ENCODE measurements at places on chromosomes 1 and 21.
A peak's percentile ranks its signal among the peaks of the same experiment; 100 is the strongest.

GRCh38 chr1:21638531-21639341, 30.4 kb downstream of the RAP1GAP start:
- no peak for DNase-seq

GRCh38 chr1:22662986-22663408, 10.0 kb downstream of the C1QB start:
- DNase-seq: no peak

DNA sequence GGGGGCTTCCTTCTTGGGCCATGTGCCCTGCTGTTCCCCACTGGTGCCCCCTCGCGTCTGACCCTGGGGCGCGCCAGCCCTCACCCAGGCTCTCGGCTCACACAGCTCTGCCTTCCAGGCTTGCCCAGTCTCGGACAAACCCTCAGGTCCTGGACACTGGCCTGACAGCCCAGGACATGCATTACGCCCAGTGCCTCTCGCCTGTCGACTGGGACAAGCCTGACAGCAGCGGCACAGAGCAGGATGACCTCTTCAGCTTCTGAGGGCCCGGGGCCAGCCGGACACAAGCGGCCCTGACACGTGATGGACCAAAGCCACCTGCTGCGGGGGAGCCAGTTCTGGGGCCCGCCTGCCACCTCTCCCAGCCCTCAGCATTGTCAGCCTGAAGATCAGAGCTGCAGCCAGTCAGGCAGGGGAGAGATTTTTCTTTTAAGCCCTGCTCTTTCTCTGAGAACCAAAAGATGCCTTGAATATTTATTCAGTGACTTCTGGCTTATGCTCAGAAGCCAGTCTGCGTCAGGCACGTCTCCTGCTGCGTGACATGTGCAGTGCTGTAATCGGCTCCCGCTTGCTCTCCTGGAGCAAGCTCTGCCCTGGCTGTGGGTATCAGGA, 23.4 kb downstream of the LDLRAP1 start:
- no peak for DNase-seq

DNA sequence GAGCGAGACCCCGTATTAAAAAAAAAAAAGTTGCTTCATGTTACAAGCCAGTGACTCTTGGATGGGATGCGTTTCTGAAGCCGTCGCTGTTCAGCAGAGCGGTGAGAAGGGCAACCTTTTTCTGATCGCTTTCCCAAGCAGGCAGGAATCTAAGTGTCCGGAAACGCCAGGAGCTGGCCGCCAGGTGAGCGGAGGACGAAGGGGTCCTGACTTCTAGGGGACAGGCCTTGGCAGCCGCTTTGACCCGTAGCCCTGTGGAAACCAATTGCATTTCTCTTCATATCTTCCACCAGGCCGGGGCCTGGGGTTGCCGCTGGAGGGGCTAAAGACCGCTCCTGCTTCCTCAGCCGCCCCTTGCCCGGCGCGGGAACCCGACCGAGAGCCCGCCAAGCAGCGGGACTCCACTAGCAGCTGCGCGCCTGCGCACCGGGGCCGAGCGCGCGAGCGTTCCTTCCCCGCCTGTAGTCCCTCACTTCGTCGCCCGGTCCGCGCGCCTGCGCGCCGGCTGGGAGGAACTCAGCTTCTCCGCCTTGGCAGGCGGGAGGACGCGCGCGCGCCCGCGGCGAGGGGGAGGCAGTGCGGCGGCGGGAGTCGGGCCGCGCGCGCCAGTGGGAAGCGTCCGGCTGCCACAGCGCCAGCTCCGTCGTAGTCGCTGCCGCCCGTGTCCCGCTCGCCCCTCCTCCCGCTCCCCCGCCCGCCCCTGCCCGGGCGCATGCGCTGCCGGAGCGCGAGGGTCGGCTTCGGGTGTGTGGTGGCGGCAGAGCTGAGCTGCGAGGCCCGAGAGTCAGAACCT, at the start of gene SPEN:
SPEN (plus strand) TSS at position 608 of the 793 bp plus-strand sequence. CDS start 361 bp downstream, outside the sequence.
- DNase-seq: peak; percentile 100

DNA sequence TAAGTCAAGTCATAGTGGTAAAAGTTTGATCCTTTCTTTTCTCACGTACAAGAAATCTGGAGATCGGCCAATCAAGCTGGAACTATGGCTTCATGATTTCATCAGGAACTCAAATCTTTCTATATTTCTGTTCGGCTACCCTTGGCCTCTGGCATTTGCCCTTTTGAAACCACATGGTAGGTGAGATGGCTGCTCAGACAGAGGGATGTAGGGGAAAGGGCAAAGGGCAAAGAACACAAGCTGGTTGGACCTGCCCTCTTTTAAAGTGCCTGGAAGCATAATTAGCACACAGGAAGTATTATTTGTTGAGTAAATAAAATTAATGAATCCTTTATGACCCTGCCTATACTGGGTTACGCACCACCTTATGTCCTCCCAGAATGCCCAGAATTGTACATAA, 11.5 kb upstream of the RGS1 start:
- DNase-seq: no peak

DNA sequence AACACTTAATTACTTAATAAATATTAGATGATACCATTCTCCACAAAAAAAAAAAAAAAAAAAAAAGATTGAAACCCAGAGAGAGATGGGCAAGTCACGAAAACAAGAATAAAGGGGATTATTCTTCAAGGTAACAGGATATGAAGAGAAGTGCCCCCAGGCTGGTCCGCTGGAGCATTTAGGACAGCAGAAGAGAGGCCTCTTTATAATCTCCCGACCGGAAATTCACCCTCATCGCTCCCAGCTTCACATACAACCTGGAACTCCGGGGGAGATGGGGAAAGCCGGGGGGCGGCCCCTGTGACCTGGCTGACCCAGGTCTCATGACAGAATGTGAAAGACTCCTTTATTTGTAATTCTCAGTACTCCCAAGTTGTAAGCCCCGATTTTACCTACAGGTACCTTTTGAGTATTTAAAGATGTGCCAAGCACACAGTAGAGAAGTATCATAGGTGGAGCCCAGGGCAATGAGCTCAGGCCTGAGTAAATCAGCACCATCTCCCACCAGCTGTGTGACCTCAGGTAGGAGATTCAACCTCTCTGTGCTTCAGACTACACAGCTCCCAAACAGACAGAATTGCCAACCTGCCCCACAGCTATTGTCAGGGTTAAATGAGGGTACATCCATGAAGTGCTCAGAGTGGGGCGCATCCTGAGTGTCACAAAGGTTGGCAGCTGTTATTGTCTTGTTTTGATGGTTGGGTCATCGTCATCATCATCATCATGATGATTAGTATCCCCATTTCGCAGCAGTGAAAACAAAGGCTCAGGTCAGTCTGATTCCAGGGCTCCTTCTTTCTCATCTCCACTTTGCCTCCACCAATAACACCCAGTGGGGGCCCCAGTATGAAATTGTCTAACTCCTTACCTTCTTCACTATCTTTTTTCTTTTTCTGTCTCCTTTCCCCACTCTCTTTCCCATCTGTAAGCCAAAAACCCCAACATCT, 148.4 kb downstream of the PSMG1 start:
- no peak for DNase-seq

GRCh38 chr1:208213786-208214185, 30.4 kb downstream of the PLXNA2 start:
- no peak for DNase-seq

GRCh38 chr1:125086611-125087010, 3901.8 kb downstream of the SRGAP2C start:
- no peak for DNase-seq

DNA sequence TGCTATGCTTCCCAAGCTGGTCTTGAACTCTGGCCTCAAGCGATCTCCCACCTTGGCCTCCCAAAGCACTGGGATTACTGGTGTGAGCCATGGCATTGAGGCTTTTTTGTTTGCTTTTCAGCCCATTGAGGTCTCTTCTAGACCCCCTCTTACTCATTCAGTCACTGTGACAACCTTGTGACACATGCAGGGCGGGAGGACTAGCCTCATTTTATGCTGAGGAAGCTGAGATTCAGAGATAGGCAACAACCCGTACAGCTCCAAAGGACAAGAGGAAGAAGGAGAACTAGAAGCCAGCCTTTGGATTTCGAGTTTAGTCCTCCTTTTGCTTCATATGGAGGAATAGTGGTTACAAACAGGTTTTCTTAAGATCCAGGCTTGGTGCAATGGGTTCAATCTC, 83.9 kb upstream of the WDR26 start:
- DNase-seq: no peak

DNA sequence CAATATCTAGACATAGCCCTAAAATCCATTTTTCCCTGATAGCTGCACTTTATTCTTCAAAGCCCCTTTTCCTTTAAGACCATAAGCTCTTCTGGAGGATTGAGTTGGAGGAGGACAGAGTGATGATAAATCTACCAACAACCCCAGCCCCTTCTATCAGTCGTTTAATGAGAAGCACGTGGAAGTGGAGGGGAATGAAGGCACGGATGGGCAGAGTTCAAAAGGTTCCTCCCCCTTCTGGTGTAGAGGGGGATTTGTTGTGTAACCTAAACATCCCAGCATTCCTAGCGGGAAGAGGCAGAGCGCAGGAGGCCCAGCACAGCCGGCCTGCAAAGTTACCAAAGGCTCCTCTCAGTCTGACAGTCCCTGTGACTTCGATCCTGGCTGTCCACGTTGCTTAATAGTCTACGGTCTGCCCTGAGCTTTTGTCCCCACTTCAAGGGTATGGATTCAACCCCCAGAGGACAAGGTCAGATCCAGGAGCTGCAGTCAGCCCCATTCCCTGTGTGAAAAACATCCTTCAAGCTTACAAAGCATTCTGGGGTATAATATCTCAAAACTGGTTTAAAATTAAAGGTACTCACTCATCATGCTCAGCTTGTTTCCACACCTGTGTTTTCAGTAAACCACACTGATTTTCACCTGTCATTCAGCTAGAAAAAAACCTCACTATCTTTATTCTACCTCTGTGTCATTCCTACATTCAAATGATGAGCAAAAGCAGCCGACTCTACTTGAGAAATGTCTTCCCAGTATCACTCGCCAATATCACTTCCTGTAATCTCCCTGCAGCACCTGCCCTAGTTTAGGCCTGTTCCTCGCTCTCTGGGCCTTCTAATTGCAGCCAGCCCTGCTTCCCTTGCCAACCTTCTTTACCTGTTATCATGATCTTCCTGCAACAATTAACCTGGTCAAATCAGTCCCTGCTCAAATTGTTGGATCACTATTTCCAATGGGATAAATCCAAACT, 117.9 kb downstream of the PLPP3 start:
- DNase-seq: no peak

GRCh38 chr1:176987016-176987415, 177.5 kb downstream of the ASTN1 start:
- DNase-seq: no peak

DNA sequence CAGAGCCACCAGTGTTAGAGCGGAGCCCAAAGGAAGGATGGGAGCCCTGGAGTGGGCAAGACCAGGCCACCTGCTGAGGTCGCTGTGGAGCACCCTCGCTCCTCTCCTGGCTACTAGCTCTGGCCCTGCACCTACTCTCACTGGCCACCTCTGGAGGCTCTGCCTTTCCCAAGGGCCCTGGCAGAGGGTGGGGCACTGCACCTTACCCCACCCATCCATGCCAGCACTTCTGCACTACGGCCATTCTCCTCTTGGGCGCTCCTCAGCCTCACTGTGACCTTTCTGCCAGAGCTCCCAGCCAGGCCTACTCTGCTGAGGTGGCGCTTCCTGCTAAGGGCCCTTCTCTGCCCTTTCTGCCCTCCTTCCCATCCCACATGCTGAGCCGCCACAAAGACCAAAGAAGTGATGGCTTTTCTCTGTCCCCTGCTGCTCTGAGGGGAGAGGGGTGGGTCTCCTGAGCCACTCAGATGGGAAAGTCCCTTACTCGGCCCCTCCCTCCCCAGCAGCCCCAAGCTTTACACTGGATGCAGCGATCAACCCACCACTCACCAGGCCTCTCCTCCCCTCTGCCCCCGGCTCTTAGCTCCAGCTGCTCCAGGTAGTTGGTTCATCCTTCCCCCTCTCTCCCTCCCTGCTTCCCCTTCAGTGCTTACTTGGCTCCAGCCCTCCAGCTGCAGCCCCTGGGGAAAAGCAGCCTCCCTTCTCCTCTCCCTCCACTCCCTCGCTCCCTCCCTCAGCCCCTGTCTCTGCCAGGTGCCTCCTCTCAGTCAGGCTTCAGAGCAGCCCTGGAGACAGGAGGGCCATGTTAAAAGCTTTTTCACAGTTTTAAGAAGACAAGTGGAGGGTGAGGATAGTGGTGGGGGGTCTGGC, 14.8 kb upstream of the TMEM222 start:
- DNase-seq: no peak

DNA sequence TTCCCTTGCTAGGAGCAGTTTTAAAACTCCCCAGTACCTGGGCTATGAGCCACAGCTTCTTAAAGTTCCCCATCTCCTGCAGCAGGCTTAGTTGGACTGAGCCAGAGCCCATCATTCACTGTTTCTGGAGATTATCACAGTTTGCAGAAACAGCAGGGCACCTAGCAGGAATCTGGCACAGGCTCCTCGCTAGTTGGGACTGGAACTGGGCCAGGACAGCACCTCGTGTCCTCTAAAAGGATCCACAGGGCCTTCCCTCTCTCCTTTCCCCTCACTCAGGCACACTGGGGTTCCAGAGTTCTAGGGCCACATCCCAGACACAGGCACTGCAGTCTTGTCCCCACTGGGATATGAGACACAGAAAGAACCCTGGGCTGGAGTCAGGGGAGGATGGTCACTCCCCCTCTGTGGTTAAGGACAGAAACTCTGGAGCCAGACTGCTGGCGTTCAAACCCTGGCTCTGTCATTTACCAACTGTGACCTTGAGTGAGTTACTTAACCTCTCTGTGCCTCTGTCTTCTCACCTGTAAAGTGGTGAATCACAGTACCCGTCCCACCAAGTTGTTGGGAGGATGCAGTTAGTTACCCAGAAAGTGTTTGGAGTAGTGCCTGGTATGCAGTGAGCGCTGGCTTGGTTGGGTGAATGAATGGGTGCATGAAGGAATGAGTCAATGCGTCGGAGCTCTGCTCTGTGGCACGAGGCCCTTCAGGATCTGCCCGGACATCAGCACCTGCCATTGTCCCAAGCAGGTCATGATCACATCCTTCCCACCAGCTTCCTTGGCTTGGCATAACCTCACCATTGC, 18.8 kb upstream of the ECE1 start:
- no peak for DNase-seq

DNA sequence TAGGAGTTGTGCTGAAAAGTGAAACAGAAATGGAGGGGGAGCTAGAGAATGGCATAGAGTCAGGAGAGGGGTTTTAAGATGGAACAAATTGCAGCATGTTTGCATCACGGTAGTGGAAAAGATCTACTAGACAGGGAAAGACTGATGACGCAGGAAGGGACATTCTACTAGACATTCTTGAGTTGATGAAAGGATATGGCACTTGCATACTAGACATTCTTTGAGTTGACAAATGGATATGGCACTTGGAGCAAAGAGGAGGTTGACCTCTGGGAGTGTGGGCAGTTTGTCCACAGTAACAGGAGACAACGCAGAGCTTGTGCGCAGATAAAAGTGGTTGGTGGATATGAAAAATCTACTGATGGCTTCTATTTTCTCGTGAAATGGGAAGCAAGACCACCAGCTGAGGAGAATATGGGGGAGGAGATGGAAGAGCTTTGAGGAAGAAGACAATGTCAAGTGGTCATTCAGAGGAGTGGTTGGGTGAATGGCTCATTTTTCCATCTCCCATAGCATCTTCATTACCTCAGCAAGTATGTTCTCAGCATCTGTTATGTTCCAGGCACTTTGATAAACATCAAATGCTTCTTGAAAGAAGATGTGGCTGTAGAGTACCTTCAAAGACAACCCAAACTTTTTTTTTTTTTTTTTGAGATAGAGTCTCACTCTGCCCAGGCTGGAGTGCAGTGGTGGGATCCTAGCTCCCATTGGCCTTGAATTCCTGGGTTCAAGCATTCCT, 2.4 kb upstream of the CTPS1 start:
- DNase-seq: no peak
